ENCODE measurements at places on chromosomes 11 and 22.

DNA sequence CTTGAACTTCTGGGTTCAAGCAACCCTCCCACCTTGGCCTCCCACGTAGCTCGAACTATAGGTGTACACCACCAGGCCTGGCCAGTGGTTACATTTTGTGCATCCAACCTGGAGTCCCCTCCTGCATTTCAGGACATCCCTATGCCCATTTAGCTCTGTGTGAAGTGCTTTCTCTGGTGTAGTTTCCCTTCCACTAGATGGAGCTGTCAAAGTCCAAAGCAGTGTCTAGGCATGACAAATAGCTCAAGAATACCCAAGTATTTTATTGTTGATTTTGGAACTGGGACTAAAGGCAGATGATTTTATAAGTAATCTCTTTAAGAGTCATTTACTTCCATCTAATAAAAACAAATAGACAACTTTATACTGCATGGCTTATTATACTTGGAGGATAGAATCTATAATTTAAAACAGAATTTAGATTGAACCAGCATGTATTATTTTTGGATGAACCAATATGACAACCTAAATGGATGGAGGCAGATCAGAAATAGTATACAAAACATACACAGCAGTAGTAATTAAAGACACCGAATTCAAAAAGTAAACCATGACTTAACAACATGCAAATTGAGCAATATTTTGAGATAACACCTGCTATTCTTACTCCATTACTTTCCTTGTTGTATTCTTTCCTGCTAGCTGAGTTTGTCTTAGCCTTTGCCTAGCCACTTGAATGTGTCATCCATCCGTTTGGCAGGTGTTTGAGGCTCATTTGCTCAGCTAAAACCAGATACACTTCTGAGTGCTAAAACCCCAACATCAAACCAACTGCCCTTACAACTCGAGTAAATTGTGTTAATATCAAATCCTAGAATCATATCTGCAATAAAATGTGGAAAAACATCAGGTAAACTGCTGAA, 37.7 kb downstream of the EIF4ENIF1 start:
- DNase-seq, result no peak

- DNase-seq, result no peak
Observed at GRCh38 chr11:33907421-33907820, 15.5 kb upstream of the LMO2 start.

GRCh38 chr11:102430158-102430836, 22.3 kb downstream of the TMEM123 start:
- no peak for DNase-seq

GRCh38 chr11:127939000-127939399, 648.4 kb downstream of the ETS1 start:
- DNase-seq, result no peak

GRCh38 chr11:114316980-114317786, 21.0 kb downstream of the NNMT start:
- no peak for DNase-seq

DNA sequence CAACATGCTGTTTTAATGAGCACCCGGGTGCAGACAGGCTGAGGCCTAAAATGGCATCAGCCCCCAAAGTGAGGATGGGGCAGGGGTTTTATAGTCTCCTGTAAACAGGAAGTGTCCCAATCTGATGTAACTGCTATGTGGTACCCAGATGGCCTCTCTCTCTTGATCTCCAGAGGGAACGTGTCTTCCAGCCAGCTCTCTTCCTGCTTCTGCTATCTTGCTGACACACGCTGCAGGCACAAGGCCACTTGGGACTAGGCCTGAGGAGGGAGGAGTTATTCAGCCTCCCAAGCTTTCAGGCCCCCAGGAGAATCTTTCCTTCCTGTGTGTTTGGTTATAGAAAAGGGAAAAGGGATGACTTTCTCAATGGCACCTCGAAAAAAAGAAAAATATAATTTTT, 11.4 kb upstream of the VSTM5 start:
- DNase-seq, result no peak

DNA sequence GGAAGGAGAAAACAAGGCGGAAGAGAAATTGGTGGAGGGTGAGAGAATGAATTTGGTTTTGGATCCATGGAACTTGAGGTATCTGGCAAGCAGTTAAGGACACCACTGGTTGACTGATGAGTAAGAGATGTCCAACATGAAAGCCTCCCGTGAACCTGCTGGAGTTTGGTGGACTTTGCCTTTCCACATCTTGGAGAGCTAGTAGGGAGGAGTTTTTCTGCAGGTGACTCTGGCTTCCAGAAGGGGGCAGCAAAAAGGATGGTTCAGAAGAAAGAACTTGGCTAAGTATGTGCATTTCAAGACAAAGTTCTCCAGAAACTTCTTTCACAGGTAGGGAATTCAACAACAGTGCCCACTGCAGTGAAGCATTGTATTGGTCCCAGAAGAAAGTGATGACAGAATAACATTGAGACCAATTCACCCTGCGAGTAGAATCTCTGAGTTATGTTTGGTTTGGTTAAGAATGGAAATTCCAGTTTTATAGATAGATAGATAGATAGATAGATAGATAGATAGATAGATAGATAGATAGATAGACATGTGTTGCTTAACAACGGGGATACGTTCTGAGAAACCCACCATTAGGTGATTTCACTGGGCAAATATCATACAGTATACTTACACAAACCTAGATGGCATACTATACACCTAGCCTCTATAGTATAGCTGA, 28.5 kb downstream of the DCDC1 start:
- no peak for DNase-seq

DNA sequence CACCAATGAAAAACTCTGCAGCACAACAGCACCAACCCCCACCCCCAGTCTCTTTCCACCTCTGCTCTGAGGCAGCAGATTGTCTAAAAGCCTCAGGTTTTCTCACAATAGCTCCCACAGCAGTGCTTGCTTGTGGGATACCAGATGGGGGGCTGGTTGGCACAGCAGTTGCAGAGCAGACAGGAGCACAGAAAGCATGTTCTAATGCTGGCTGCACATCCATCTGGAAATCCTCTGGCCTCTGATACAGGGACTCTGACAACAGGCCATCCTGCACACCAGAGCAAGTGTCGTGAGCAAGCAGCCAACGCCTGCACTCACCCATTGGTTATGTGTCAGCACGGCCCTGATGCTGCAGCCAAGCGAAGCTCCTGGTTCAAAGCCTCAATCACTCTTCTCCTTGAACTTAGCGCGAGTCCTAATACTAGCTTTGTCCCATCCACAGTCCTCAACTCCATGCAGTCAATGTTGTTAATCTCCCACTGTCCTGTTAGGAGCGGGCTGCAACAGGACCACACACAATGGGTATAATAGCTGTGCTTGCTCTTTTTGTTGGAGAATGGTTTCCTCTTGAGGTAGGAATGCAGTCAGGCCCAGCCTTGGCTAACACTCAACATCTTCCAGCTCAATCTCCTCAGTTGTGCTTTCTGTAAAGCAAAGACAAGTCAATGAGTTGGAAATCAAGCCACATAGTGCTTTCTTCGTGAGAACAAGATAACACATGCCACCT, 30.3 kb downstream of the VSTM5 start:
- DNase-seq, result no peak

DNA sequence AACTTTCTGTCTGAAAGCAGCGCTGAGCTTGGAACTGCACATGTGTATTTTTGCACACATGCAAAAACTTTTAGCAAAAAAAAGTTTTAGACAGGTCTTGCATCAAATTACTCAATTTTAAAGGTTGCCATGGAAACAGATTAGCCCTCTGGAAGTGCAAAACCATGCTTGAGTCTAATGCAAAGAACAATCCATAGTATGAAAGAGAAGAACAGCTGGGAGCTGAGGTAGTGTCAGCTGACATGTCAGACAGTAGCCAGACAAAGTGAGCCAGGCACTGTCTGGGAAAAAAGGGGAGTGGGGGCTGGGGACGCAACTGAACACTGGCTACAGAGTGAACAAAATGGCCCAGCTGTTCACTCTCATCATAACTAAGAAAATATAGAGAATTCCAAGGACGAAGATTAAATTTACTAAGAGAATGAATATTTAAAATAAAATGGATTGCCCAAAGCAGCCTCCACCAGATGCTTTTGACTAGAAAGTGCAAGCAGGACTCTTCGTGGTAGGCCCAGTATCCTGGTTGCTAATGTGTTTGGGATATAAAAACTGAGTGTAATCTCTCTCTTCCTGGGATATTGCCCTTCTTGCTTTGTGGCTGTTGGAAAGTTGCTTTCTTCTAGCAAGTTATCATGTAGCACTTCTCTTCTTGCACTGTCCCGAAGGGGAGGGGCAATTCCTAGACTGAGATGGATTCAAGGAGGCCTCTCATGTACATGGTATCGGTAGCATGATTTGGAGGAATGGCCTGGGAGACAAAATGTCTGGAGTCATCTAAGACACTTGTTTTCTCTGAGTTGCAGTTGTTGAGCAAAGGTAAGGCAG, 434.1 kb upstream of the FAT3 start:
- DNase-seq, result no peak

DNA sequence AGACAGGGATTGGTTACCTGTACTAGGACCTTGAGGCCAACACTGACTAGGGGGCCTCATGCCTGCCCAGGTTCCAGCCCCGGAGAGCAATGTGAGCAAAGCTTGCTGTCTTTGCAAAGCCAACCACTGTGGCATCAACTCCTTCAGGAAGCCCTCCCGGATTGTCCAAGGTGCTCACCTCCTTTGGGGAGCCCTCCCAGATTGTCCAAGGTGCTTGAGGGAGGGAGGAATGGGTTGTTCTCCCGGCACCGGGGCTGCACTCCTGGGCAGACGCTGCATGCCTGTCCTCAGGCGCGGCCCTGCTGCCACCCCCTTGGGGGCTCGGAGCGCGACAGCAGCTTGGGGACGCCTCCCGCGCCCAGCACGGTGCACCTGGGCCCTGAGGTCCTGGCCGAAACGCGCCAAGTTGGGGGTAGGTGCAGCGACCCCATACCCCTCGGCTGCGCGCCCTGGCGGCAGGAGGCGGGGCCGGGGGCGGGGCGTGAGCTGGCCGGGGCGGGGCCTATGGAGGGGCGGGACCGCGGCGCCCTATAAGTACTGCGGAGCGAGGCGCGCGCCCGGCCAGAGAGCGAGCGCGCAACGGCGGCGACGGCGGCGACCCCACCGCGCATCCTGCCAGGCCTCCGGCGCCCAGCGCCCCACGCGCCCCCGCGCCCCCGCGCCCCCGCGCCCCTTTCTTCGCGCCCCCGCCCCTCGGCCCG, at the start of gene CD81:
Gene CD81, plus strand, starts transcription at position 560 of the 701 bp plus-strand sequence. CDS start 240 bp downstream, outside the sequence.
- DNase-seq, result no peak

Measured in aorta (tissue), 5 donors.